Breast epithelium (tissue), 4 donors: ENCODE measurements at places on chromosomes 6 and 20. TPM values are rescaled to one million over a fixed set of nuclear protein-coding genes. Genes with fewer than 3 reads are reported as not detected.

The GINS1 gene
- 0.32 TPM for total RNA-seq

The PLEKHG1 gene
- total RNA-seq = 77.0 TPM

The BNIP5 gene
- total RNA-seq = under 0.01 TPM

The MOXD1 gene
- 2.9 TPM for total RNA-seq
